ENCODE measurements at places on chromosomes 1 and 21.

DNA sequence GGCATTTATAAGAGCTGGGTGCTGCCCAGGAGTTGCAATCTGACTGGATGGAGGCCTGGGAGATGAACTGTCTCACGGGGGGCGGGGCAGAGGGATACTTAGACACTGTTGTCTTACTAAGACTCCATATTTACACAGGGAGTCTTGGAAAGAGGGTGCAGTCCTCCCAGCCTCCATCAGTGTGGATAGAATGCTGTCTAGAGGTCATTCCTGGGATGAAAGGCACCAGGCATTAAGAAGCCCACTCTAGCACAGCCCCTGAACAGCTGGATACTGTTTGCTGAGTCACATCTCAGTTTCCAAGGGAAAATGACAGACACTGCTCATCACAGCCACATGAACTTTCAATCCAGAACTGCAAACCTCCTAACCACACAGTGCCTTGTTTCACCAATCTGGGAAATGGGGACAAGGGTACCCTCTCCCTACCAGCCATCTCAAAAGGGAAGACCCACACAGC is 43.3 kb downstream of the SSBP3 start:
- DNase-seq: no peak

DNA sequence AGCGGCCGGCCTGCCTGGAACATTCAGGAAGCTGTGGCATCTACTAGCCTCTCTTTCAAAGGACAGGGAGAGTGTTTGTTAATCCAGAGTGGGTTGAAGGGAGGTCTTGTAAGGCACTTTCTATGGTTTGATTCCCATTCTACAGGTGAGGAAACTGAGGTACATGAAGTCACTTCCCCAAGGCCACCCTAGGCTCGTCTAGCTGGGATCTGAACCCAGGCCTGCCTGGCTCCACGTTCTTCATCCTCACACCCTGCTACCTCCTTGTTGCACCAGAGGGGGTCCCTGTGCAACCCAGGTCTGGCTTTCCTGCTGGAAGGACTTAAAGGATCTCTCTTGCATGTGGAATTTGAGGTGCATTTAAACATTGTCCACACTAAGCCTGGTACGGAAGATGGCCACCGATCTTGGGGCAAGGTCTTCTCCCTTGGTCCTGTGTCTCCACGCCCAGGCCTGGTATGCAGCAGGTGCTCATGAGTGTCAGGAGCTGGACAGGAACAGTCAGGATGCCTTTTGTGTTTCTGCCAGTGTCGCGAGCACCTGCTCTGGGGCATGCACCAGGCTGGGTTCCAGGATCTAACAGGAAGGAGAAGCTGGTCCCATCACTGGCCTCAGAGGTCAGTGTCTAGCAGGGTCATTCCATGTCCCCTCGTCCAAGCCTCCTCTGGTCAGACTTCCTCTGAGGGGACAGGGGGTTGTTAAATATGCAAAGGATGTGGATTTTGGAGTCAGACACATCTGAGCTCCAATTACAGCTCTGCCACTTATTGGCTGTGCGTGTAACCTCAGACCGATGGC is 103.2 kb upstream of the RUNX3 start:
- DNase-seq: no peak

- no peak for DNase-seq
Observed at GRCh38 chr1:208879022-208879421, 634.8 kb upstream of the PLXNA2 start.

DNA sequence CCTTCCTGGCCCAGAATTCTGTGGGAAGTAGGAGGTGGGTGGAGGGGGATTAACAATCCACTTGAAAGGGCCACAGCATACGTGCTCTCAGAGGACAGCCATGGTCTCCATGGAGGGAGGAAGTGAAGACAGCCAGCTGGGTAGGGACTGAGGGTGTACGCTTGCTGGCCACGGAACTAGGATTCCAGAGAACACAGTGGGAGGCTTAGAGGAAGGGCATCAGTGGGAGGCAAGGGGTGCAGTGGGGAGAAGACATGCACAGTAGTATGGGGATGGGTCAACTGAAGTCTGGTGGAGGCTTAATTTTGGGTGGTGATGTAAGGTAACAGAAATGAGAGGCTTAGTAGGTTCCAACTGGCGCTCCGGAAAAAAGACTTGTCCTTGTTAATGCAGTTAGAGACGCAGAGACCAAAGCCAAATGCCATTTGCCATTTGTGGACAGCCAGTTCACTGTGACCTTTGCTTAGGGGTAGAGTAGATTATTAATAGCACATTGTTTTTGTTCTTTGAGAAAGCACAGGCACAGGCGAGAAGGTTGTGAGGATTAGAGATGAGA is 103.0 kb downstream of the ZSCAN20 start:
- DNase-seq: no peak

DNA sequence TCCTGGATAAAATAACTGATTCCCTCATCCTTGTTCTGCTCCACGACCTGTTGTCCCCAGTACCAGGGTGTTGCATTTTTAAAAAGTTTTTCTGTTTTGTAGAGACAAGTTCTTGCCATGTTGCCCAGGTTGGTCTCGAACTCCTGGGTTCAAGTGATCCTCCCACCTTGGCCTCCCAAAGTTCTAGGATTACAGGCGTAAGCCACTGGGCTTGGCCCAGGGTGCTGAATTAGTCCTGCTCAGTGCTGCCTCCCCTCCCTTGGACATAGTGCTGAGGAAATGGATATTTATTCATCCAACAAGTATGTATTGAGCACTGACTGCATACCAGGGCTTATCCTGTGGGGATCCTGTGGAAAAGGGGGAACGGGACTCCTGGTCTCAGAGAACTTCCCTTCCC is 126.4 kb downstream of the PTPRU start:
- no peak for DNase-seq

DNA sequence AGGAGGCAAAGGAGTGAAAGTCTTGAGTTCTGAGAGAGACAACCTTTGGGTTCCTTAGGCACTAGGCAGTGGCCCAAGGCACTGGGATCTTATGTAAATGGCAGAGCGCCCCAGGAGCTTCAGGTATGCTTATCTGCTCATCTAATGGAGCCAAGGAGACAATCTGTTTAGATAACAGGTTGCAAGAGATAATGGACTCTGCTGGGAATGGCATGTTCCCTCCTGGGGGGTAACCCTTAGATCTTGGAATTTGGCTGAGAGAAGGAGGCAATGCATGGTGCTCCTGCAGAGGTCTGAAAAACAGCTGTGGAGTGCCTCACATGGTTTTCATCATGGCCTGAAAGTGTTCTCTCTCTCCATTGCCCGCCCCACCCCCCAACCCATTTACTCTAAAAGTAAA is 44.1 kb upstream of the WLS start:
- no peak for DNase-seq

GRCh38 chr21:44498280-44499210 is 41.5 kb downstream of the KRTAP10-1 start:
- DNase-seq: no peak

DNA sequence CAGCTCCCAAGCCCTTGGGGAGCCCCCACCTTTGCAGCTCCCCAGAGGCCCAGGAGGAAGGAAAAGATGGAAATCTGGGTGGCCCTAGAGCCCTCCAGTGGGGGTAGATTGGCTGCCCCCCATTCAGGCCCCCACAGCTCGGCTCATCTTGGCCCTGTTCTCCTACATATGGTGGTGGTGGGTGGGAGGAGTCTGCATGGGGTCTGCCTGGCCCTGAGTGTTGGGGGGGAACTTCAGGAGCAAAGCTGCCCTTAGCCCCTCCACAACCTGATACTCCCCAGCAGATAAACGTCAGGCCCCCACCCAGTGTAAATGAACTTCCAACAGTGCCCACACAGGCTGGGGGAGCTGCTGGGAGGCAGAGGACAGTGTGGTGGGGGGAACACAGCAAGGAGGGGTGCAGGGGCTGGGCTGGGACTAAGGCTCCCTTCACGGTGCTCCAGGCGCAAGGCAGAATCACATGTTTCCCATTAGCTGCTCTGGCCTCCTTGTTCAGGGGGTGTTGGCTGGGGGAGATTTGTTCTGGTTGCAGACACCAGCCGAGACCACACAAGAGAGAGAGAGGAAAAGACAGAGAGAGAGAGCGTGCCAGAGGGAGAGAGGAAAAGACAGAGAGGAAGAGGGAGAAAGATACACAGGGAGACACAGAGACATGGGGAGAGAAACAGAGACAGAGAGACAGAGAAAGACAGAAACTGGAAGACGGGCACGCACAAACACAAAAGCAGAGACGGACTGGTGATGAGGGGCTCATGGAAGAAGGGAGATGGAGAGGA is 42.6 kb downstream of the AHDC1 start:
- DNase-seq: no peak

GRCh38 chr1:6294080-6294889 is 33.4 kb upstream of the GPR153 start:
- DNase-seq: no peak

DNA sequence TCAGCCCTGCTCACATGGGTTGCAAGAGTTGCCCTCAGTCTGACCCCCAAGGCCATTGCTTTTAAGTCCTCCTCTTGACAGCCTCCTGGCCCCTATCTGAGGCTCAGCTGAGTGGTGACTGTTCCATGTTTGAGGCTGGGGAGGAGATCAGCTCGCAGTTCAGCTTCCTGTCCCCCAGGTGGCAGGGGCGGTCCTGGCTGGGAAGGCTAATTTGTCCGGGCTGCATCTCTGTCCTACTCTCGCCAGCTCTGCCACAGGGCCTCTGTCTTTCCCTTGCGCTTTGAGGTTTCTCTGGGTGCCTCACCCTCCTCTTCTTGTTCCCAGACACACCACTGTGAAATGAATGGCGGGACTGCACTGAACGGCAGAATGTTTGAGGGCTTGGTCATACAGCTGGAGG is 157.3 kb downstream of the KCNJ6 start:
- DNase-seq: no peak

- no peak for DNase-seq
Observed at GRCh38 chr21:43307677-43308070, 119.3 kb downstream of the SIK1 start.

DNA sequence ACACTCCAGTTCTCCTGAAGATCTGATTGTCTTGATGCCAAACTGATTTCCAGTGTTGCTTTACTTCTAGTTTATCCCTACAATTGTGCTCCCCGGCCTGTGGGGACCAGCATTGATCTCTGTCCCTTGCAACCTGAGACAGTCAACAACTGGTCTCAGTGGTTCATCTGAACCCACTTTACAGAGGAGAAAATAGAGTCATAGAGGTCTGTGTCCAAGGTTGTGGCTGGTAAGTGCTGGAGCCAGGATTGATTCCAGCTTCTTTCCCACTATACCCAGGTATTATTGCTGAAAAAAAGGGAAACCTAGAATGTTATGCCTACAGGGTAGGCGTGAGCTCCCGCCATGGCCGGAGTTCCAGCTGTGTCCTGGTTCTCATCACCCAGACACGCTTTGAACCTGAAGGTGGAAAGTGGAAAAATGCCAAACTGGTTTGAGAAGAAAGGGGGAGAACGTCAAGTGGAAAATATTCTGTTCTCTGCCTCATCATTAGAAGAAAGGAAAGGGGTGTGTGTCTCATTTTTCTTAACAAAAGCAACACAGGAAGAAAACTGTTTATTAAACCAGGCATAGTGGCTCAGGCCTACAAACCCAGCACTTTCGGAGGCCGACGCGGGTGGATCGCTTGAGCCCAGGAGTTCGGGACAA is 60.7 kb upstream of the ITPKB start:
- DNase-seq: no peak

DNA sequence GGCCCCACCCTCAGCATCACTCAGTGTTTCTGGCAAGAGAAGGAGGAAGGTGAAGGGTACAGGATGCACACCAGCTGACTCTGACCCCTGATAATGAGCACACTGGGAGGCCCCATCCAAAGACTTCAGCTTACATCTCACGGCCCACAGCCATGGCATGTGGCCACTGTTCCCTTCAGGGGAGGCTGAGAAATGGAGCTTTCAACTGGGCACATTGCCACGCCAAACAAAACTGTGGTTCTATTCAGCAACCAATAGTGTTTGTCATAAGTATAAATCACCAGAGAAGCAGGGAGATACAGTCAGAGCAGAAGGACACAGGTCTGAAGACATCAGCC is 12.7 kb upstream of the TRAF3IP3 start:
- DNase-seq: no peak

DNA sequence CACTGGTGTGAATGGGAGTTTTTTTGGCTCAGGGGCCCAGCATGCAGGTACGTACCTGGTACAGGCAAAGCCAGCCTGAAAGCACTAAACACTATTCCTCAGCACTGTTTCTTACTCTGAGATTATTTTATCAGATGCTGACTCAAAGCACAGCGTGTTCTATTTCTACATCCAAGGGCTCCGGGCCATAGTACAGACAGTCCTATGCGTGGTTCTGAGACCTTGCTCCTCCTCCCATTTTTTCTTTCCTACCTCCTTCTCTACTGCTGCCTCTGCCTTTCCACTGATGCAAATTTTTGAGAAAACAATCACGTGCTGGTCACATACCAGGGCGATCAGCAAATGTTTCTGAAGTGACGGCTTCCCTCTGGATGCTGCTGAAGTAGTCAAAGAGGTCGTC is 36.3 kb downstream of the PDPN start:
- no peak for DNase-seq

- DNase-seq: no peak
Observed at GRCh38 chr1:2641381-2642130, 8.7 kb upstream of the MMEL1 start.

DNA sequence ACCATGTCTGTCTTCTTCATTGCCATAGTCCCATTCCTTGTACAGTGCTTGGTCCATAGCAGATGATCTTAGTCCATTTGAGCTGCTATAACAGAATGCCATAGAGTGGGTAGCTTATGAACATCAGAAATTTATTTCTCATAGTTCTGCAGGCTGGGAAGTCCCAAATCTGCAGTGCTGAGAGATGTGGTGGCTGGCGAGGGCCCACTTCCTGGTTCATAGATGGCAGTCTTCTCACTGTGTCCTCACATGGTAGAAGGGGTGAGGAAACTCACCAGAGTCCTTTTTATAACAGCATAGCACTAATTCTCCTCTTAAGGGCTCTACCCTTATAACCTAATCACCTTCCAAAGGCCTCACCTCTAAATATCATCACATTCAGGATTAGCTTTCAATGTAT is 23.1 kb upstream of the RAP1A start:
- no peak for DNase-seq

DNA sequence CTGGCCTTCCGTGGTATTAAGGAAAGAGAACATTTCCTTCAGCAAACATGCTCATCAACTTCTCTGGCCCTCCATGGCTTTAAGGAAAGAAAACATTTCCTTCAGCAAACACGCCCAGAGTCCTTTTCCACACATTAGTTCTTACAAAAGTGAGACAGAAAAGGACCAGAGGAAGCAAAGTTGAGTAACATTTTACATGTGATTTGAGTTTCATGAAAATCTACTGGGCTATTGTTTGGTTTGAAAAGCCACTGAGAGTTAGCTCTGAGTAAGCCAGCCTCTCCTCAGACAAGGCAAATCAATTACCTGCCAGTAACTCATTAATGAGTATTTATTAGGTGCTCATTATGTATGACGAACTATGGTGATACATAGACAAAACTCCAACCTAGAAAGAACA is 78.0 kb downstream of the NID1 start:
- no peak for DNase-seq

GRCh38 chr1:41246568-41246967 is 4.5 kb upstream of the SCMH1 start:
- no peak for DNase-seq

GRCh38 chr1:109595531-109595930 is 23.9 kb downstream of the GNAT2 start:
- DNase-seq: no peak

GRCh38 chr1:199742547-199742946 is 285.0 kb upstream of the NR5A2 start:
- no peak for DNase-seq

GRCh38 chr1:46466477-46467182 is 23.0 kb upstream of the DMBX1 start:
- no peak for DNase-seq

Measured in substantia nigra (tissue), 51 donors.